ENCODE measurements at places on chromosomes 7 and 10.

GRCh38 chr10:86229811-86230556 is 136.6 kb downstream of the GRID1 start:
- no peak for DNase-seq

- no peak for DNase-seq
Measured at GRCh38 chr10:33939892-33940291, 605.4 kb upstream of the NRP1 start.

- DNase-seq: no peak
Measured at GRCh38 chr10:70899096-70899495, 10.7 kb upstream of the PCBD1 start.

- DNase-seq: no peak
Measured at GRCh38 chr10:76675561-76675950, 962.1 kb downstream of the KCNMA1 start.

GRCh38 chr7:129719980-129720732 is 108.6 kb downstream of the NRF1 start:
- DNase-seq: no peak

DNA sequence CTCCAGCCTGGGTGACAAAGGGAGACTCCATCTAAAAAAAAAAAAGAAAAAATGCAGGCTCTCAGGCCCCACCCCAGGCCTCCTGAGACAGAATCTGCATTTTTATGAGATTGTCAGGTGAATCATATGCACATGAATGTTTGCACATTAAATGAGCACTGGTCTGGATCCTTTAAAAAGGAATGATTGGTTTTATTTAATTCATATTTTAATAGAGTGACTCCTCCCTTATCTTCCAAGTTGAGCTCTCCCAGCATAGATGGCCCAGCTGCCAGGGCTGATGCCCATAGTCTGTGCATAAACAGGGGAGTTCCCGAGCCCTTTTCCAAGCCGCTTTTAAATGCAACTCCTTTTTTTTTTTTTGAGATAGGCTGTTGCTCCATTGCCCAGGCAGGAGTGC is 28.5 kb downstream of the CUX1 start:
- DNase-seq: no peak

DNA sequence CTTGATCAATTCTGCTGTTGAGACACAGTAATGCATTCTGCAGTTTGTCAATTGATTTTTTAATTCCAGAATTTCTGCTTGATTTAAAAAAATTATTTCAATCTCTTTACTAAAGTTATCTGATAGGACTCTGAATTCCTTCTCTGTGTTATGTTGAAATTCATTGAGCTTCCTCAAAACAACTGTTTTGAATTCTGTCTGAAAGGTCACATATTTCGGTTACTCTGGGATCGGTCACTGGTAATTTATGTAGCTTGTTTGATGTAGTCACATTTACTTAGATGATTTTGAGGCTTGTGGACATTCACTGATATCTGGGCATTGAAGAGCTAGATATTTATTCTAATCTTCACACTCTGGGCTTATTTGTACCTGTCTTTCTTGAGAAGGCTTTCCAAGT is 67.2 kb upstream of the NME8 start:
- DNase-seq: no peak

DNA sequence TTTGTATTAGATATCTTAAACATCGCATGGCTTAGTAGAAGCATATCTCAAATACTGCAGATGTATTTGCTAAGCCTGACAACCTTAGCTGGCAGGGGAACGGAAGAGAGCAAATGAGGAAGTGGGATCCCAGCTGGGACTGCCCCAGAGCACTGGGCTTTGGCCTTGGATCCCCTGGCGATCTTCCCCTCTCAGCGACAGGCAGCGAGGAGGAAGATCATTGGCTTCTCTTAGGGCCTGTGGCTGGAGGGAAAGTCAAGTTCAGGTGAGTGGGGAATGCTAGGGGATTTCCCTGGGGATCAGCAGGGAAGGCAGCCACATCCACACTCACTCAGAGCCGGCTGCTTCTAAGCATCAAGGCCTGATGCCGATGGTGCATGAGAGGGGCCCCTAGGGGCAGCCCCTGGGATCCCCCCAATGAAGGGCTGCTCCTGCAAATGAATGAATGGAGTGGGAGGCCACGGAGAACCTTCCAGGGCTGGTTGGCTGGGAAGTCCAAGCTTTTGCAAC is 42.0 kb downstream of the LYZL2 start:
- no peak for DNase-seq

DNA sequence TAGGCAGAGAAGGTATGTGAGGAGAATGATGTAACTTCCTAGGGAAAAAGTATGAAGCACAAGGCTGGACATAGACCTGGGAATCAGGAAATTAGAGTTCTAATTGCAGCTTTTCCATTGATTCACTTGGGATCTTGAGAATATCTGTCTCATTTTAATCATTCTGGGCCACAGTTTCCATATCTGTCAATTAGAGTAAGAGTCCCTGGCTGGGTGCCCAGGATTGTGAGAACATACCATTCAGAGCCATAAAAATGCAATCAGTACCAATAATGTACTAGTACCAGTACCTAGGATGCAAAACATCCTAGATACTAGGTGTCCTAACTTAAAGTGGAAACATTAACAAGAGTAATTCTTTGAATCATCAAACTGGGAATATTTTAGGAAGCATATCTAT is 29.6 kb downstream of the CAV1 start:
- no peak for DNase-seq

DNA sequence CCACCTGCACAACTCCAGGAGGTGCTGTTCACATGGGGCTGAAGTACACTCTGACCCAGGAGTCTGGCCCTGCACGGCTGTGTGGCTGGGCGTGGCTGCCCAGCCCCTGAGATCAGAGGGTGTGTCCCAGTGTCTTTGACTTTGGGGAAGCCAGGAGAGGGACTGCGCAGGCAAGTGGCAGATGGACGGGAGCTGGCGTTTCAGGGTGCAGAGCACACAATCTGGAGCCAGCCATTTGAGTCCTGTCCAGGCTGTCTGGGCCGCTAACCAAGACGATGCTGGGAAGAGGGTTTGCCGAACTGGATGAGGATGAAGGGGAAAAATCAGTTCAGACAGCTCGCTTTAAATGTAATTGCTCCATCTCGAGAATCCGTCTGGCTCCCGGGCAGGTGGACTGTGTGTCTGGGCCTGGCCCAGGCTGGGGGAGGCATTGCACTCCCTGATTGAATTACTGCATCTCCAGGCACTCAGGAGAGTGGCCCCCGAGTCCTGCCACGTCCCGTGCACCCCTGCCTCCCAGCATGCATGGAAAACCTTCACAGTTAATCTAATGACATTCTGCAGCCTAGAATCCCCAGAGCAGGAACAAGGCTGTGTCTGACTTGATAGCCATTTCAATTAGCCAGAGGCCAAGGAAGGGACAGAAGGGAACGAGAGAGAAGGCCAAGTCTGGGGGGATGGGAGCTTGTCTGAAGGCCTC is 120.8 kb upstream of the NANOS1 start:
- no peak for DNase-seq

GRCh38 chr10:110212119-110213006 is 5.0 kb downstream of the MXI1 start:
- DNase-seq: no peak

- no peak for DNase-seq
Measured at GRCh38 chr7:105738133-105738532, 138.3 kb downstream of the ATXN7L1 start.

DNA sequence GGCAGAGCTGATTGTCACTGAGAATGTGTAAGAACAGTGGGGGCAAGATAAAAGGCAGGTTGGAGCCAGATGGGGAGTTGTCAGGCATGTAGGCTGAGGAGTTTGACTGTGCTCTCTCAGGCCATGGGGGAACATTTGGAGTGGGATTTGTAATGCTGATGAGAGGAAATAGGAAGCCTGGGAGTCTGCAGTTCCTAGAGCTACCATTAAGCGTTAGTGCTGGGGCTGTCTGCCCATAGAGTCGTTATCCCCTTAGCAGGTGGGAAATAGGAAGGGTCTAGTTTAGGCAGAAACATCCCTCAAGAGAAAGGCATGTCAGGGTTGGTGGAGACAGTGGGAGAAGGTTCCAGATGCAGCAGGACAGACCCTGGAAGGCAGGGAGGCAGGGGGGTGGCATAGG is 75.5 kb downstream of the RPS24 start:
- no peak for DNase-seq

GRCh38 chr10:101867931-101868330 is 24.3 kb upstream of the KCNIP2 start:
- no peak for DNase-seq

DNA sequence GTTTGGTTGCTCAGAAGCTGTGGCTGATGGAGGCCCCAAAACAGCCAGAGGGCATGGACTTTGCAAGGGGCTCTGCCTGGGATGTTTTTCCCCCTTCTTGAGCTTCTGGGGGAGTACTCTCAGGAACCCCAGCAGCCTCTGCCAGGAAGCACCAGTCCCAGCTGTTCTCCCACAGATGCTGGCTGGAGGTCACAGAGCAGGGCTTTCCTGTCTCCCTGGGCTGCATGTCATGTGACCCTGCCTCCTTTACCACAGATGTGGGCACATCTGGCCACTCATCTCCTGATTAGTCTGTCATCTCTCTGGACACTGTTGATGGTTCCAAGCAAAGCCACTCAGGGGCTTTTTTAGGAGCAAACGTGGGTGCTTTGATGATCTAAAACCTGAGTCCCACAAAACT is 136.7 kb downstream of the NEURL1 start:
- no peak for DNase-seq

DNA sequence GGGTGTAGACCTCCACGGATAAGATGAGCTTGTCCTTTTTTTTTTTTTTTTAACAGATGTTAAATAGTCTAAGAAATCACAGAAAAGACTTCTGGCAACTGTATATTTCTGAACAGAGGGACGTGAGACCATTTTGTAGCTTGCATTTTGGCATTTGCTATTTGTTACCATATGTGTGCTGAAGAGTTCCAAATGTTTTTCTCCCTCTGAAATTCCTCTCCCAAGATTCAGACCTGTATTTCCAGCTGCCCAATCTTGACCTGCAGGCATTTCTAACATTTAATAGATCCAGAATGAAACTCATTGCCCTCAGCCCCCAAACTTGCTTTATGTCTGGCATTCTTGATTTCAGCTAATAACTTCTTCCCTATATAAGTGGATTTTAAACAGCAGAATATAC is 223.1 kb upstream of the FZD1 start:
- no peak for DNase-seq

- no peak for DNase-seq
Measured at GRCh38 chr10:119320981-119321380, 113.6 kb downstream of the GRK5 start.

DNA sequence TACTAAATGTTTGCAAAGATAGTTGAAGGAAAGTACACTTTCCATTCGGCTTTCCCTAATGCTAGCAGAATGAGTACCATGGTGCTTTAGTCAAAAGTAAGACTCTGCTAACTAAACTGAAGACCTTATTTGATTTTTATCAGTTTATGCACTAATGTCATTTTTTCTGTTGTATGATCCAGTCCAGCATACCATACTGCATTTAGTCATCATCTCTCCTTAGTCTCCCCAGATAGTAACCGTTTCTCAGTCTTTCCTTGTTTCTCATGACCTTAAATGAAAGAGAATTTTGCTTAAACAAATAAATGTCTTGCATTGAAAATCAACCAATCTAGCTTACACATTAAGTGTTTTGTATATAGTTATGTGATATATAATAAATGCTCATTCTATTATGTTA is 529.5 kb upstream of the SEMA3D start:
- no peak for DNase-seq

DNA sequence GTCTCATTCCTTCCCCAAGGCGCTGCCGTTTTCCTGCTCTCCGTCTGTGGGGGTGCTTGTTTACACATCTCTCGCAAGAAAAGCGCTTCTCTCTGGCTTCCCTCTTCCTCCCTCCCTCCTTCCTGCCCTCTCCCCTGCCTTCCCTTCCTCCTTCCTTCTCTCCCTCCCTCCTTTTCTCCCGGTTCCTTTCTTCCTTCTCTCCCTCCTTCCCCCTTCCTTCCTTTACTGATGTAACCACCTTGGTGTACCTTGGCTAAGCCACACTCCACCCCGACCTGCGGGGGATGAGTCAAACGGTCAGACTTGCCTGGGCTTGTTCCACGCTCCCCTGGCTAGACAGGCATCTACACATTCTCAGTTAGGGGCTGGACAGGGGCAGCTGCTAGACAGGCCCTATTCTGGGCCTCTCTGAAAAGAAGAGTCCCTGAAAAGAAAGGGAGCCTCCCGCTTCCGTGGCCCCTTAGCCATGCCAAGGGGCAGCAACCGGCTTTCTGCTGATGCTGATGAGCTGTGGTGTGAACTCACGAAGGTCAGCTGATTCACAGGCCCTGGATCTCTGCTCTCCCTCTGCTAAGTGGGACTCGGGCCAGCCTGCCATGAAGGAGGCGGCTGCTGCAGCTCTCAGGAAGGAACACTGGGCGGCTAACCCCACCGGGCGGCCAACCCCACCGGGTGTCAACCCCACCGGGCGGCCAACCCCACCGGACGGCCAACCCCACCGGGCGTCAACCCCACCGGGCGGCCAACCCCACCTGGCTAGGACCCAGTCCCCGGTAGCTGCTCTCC is 216.8 kb downstream of the TCERG1L start:
- DNase-seq: no peak

GRCh38 chr10:29738341-29738740 is 103.6 kb upstream of the SVIL start:
- no peak for DNase-seq

- no peak for DNase-seq
Measured at GRCh38 chr10:788796-789748, 99.6 kb upstream of the DIP2C start.

- no peak for DNase-seq
Measured at GRCh38 chr10:43223056-43223455, 43.8 kb downstream of the RASGEF1A start.

- no peak for DNase-seq
Measured at GRCh38 chr7:152925412-152926147, 166.0 kb downstream of the ACTR3B start.

DNA sequence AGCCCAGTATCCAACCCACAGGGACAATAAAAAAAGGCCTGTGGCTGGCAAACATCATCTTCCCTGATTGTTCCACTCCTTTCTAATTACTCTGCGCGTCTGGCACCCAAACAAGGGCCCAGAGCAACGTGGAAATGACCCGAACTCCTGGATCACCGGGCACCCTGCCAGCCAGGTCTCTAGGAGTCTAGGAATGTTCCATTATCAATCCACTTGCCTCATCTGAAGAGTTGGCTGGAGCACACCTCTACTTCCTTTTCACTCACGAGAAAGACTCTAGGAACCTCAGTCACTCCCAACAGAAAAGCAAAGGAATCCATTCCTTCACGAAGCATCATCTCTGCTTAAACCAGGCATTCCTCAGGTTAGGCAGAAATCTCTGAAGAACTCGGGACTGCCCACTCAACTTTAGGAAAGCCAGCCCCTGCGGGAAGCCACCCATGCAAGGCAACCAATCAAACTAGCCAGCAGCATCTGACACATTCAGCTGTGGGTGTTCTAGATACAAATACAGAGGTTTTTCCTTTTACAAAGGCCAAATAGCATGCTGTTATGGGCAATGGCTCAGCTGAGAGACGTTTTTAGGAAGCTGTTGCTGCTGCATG is 37.7 kb downstream of the ATXN7L1 start:
- DNase-seq: no peak
